ENCODE measurements at places on chromosomes 16 and 17.

DNA sequence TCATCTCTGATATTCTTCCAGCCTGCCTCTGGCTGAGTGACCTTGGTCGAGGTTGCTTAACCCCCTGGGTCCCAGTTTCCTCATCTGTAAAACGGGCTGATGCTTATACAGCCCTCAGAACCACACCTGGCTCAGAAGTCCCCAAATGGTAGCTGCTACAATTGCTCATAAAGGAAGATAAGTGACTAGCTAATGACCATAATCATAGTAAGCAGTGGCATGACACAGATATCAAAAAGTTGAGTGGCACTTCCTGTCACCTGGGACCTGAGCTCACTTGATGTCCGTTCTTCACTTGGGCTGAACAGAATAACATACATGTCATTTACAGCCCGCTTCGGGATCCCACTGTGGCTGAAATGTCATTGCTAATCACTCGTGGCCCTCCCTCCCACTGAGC is 1.8 kb downstream of the MGRN1 start:
- no peak for DNase-seq

DNA sequence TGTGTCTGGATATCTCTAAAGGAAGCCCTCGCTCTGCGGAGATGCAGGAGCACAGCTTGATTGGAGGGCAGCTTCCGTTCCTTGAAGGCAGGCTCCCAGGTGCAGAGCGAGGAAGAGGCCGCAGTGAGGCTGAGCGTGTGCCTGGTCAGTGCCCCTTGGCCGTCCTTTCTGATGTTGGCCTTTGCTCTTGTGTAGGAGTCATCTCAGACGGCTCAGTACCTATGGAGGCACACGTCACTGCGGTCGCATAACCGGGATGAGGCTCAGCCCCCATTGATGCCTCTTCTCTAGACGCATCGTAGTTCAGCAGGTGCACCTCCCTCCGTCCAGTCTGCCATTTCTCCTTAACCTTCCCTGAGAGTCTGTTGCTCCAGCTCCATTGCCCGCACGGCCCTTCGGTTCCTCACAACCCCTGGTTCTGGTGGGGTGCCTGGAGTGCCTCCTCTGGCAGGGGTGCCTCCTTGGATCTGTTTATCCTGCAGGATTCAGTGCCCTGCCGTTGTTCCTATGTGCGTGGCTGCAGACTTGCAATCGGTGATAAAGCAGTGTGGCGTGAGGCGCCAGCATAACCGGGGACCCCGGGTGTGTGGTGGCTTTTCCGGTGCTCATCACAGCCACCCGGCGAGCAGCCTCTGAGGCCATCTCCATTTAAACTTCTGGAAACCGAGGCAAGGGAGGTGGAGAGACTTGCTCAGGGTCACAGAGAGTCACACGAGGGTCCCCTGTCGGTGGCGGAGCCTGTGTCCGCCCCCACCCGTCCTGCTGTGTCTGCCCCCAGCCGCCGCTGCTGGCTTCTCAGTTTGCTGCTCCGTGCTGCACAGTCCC is 188.8 kb upstream of the CHMP6 start:
- DNase-seq: no peak

GRCh38 chr16:20675488-20676267 is 21.8 kb downstream of the ACSM1 start:
- no peak for DNase-seq

- no peak for DNase-seq
These were observed 11.7 kb downstream of the RHBDL3 start for GRCh38 chr17:32277284-32277683.

DNA sequence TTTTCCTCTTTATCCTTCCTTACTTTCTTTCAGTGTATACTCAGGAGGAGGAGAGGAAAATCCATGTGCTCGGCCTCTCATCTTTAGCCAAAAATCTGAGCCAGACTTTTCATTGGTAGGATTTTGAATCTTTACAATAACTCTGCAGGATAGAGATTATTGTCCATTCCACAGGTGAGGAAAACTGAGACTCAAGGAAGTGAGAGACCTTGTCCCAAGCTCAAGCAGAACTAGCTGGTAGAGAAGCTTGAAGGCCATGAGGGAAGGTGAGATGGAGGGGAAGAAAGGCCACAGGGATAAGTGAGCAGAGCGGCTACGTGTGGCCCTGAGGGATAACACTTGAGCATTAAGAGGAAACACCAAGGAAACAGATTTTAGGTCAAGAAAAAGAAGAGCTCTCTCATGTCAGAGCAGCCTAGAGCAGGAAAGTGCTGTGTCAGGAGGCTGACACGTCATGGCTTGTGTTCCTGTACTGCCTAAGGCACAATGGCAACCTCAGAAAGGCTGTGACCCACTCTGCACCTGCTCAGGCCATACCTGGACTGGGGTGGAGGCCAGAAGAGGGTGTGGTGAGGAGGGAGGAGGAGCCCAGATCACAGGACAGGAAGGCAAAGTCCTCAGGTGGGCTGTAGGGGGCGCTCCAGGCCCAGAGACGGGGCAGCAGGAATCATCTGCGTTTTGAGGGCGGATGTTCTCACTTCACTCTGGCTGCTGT is 11.9 kb downstream of the MT4 start:
- DNase-seq: peak; percentile 79

GRCh38 chr17:74431568-74432423 is at the start of gene GPRC5C:
GPRC5C (plus strand) TSS chr17:74432088; CDS start chr17:74439777, 7,689 bp downstream.
- DNase-seq: peak; percentile 62

DNA sequence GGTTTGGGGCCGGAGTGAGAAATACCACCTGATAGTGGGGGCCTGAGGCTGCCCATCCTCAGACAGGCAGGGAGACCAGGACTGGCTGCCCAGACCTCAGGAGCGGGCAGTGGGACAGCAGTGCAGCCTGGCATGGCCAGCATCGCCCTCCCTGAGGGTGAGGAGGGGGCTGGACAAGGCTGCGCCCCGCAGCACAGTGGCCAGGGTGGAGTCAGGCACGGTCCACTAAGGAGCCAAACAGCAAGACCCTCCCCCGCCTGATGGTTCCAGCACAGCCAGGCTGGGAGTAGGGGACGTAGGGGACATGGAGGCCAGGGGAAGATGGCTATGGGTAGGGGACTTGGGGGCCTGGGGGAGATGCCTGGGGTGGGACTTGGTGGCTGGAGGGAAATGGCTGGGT is 3.3 kb downstream of the ZNF598 start:
- no peak for DNase-seq

- DNase-seq: no peak
These were observed 49.9 kb downstream of the NLRC5 start for GRCh38 chr16:57039148-57039812.

- DNase-seq: no peak
These were observed 4.8 kb downstream of the DHODH start for GRCh38 chr16:72013389-72013788.

GRCh38 chr17:62186841-62187240 is 121.8 kb upstream of the MED13 start:
- DNase-seq: no peak

- no peak for DNase-seq
These were observed 61.1 kb downstream of the TAOK1 start for GRCh38 chr17:29451121-29451742.

GRCh38 chr17:31575043-31575442 is 183.6 kb downstream of the RAB11FIP4 start:
- no peak for DNase-seq

- no peak for DNase-seq
These were observed 156.6 kb downstream of the PHKB start for GRCh38 chr16:47617732-47618131.

DNA sequence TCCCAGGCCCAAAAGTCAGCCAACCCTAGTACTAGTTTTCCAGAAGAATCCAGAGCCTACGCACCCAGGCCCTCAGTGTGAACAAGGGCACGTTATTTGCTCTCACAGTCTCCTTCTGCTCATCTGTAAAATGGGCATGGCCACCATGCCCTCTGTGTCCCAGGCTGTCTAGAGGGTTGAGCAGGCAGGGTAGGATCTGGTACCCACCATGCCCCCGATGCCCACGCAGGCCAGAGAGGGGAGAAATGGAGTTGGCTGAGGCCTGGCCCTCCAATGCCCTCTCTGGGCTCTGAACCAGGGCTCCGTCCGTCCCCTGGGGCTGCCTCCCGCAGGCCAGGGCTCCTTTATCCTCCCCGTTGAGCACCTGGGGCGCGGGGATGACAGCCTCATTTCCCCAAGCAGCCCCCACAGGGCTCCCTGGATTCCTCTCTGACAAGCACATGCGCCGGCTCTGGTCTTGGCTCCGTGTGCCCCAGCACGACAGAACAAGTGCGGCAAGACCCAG is 9.1 kb upstream of the BAHCC1 start:
- DNase-seq: no peak

- DNase-seq: no peak
These were observed 6.8 kb downstream of the EFCAB13 start for GRCh38 chr17:47330548-47330947.

DNA sequence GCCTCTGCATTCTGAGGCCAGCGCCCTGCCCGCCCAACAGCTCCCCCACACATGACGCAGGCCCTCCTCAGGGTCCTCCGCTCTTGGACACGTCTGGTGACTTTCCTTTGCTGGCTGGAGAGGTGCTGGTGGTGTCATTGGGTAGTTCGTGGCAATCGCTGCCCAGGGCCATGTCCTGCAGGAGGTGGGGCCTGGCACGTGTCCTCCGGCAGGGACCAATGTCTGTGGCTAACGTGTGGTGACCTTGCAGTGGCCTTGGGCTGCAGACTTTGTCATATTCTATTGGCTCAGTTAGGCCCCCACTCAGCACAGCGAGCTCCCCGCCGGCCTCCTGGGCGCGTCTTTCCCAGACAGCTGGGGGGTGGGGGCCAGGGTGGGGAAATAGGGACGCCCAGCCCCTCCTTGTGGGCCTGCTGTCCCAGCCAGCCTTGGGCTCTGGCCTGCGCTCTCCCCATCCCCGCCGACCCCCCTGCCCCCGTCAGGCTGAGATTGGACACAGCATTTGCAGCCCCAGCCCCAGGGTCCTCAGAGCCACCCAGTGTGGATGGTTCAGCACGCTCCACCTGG is 52.1 kb upstream of the PVALEF start:
- DNase-seq: no peak

DNA sequence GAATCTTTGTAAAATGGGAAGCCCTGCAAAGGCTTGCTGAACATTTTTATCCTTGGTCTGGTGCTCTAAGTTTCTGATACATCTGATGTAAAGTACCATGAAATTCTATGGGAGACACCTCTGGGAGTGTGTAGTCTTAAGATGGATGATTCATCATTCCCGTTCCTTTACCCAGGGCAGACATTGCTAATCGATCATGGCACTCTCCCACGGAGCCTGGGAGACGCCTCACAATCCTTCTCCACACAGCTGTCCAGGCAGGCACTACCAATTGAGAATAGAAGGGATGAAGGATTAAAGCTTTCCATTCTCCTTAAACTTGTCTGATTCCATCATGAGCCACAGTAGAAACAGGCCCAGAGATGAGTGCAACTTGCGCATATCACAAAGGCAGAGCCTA is 144.8 kb downstream of the GSG1L start:
- DNase-seq: no peak

- DNase-seq: no peak
These were observed 68.2 kb downstream of the RNF213 start for GRCh38 chr17:80328634-80329380.

All from stimulated activated CD4-positive, alpha-beta T cell treated with anti-CD3 and anti-CD28 coated beads, TNF-alpha, amount 100 ng/mL, for 48 hours (primary cell).